Immature natural killer cell (primary cell): ENCODE measurements at places on chromosomes 16 and 17. TPM values are rescaled to one million over a fixed set of nuclear protein-coding genes. Genes with fewer than 3 reads are reported as not detected.

DNA sequence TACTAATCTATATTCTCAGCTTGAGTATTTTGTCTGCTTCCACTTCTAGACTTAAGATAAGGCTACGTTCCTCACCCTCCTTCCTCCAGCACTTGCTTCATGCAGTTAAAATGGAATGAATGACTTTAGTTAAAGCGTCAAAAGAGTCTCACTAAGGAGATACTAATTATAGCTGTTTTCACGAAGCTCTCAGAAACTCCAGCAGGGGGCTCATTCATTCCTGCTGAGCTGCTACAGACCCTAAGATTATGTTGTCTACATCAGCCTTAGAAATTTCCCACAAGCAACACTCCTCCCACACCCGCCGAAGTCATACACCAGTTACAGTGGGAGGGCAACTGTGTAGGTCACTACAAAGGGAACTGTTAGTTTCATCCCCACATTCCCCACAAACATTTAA is 57.0 kb upstream of the KIFC3 start:
- peaks cover 7% of the 10 kb centered on the region for H3K27me3 ChIP-seq
- H3K27ac ChIP-seq = no peak overlapping the region
- H3K36me3 ChIP-seq = no peaks in the 10 kb centered on the region
- H3K4me3 ChIP-seq = no peak overlapping the region
- peak; percentile 12 for DNase-seq
- H3K4me1 ChIP-seq = peaks cover 6% of the 10 kb centered on the region

- H3K27me3 ChIP-seq = peaks cover 5% of the 10 kb centered on the region
- H3K36me3 ChIP-seq = no peaks in the 10 kb centered on the region
- no peak overlapping the region for H3K27ac ChIP-seq
- DNase-seq = no peak
These were observed 543 bp downstream of the ARHGAP23 start for GRCh38 chr17:38428643-38429371.

- DNase-seq = no peak
- peaks cover 29% of the 10 kb centered on the region for H3K4me1 ChIP-seq
- no peaks in the 10 kb centered on the region for H3K36me3 ChIP-seq
- H3K27me3 ChIP-seq = peaks cover 34% of the 10 kb centered on the region
- H3K27ac ChIP-seq = no peak overlapping the region
These were observed 1.7 kb downstream of the NGFR start for GRCh38 chr17:49496867-49497147.

DNA sequence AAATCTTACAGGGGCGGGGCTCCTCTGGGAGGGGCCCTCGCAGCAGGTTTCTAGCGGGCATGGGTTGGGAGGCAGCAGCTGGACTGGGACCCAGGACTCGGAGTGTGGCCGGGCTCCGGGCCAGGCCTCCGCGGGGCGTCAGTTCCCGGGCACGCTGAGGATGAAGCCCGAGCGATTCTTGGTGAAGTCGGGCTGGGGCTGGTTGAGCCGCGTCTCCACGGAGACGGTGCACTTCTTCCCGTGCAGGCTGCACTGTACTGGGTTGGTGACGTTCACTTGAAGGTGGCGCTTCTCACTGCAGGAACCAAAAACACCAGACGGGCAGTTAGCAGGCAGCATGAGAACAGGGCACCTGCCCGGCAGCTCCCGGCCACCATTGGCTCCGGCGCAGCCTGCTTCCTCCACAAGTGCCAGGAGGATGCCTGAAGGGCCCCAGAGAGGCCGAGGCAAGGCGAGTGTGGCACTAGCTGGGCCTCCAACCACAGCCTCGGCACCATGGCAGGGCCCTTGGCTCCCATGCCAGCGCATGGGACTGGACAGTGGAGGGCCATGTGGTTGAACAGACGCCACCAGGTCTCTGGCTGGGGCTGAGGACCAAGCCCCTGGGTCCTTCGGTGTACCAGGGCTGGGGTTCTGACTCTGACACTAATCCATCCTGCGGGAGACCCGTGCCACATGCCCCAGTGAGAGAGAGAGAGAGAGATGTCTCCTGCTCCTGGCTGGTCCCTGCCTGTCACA is 8.0 kb downstream of the CDK5R1 start:
- H3K27ac ChIP-seq = no peak overlapping the region
- no peaks in the 10 kb centered on the region for H3K27me3 ChIP-seq
- no peak for DNase-seq
- no peaks in the 10 kb centered on the region for H3K36me3 ChIP-seq

GRCh38 chr17:37293770-37294169 is 82.0 kb upstream of the C17orf78 start:
- no peak for DNase-seq
- no peaks in the 10 kb centered on the region for H3K36me3 ChIP-seq
- H3K27ac ChIP-seq = no peak overlapping the region
- H3K27me3 ChIP-seq = no peaks in the 10 kb centered on the region

DNA sequence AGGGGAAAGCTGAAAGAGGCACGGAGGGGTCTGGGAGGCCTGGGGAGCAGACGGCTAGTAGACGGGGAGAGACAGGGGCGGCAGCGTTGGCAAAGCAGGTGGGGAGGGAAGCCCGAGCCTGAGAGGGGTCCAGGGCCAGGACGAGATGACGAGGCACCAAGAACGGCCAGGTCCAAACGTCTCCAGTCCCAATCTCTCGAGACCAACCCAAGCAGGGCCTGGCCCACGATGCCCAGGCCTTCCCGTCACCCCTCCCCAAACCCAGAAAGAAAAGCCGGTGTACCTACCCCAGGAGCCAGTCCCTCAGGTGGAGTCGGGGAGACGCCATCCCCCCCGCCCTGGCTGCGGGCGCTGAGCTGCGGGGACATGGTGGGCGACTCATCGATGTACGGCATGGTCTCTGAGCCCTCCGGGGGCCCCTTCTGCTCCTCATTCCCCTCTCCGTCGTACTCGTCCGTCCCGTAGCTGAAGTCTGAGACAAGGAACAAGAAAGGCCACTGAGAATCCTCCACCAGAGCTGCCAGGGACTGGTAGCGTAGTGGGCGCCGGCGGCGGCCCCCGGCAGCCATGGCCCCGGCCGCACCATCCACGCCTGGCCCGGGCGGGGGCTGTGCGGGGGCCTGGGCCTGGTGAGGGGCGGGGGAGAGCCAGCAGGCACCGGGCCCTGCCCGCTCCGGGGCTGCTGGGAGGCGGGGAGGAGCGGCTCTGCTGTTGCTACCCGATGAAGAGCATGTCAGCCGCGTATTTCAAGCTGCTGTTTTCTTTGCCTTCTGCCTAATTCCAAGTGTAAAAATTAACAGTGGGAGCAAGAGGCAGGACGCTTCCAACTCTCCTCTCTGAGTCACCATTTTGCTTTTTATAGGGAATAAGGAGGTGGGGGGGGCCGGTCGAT is 54.6 kb downstream of the ABR start:
- H3K27ac ChIP-seq = no peak overlapping the region
- no peaks in the 10 kb centered on the region for H3K27me3 ChIP-seq
- no peak for DNase-seq
- H3K36me3 ChIP-seq = no peaks in the 10 kb centered on the region
- peaks cover 35% of the 10 kb centered on the region for H3K4me1 ChIP-seq

DNA sequence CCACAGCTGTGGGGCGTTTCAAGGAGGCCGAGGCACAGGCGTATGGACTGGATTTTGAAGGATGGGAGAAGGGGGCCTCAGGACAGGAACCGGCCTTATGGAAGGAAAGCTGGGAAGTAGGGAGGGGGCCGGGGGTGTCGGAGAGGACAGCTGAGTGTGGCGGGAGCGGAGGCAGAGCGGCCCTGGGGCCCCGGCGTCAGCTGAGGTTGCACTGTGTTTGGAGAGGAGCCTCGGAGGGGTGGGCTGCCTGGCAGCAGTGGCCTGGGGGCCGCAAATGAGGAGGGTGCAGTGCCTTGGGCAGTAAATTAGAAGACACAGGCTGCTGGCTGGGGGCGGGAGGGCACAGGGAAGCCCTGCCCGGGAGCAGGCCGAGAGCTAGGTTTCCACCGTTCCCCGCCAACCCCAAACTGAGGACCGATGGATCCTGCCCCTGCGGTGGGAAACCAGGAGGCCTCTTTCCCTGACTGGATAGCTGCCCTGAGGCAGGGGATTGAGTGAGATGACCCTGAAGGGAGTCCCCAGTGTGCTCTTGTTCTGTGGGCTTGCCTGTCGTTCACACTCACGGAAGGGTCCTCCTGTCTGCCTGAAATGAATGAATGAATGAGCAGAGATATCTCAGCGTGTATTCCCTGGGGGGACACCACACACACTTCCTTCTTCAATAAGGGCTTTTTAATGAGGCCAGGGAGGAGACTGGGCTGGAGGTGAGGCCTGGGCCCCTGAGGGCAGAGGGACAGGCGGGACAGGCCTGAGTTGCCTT is 18.4 kb downstream of the FOXJ1 start:
- peaks cover 3% of the 10 kb centered on the region for H3K27me3 ChIP-seq
- H3K4me3 ChIP-seq = peak overlapping the region; percentile 71
- no peaks in the 10 kb centered on the region for H3K4me1 ChIP-seq
- H3K27ac ChIP-seq = no peak overlapping the region
- no peaks in the 10 kb centered on the region for H3K36me3 ChIP-seq
- no peak for DNase-seq

GRCh38 chr17:57940653-57941329 is 14.4 kb downstream of the CUEDC1 start:
- no peak for DNase-seq
- peaks cover 2% of the 10 kb centered on the region for H3K4me1 ChIP-seq
- H3K27me3 ChIP-seq = peaks cover 6% of the 10 kb centered on the region

- H3K4me1 ChIP-seq = no peaks in the 10 kb centered on the region
- no peaks in the 10 kb centered on the region for H3K27me3 ChIP-seq
- H3K36me3 ChIP-seq = peaks cover 18% of the 10 kb centered on the region
- no peak for DNase-seq
These were observed 39.4 kb upstream of the MRC2 start for GRCh38 chr17:62588109-62588508.

- no peak overlapping the region for H3K4me3 ChIP-seq
- peaks cover 2% of the 10 kb centered on the region for H3K27me3 ChIP-seq
- DNase-seq = no peak
- H3K36me3 ChIP-seq = peaks cover 20% of the 10 kb centered on the region
These were observed 209.7 kb upstream of the CACNG3 start for GRCh38 chr16:24046442-24046841.

GRCh38 chr16:89954462-89954861 is 5.9 kb downstream of the DEF8 start:
- peaks cover 18% of the 10 kb centered on the region for H3K36me3 ChIP-seq
- H3K4me3 ChIP-seq = no peak overlapping the region
- peaks cover 9% of the 10 kb centered on the region for H3K4me1 ChIP-seq
- no peaks in the 10 kb centered on the region for H3K27me3 ChIP-seq
- no peak for DNase-seq

DNA sequence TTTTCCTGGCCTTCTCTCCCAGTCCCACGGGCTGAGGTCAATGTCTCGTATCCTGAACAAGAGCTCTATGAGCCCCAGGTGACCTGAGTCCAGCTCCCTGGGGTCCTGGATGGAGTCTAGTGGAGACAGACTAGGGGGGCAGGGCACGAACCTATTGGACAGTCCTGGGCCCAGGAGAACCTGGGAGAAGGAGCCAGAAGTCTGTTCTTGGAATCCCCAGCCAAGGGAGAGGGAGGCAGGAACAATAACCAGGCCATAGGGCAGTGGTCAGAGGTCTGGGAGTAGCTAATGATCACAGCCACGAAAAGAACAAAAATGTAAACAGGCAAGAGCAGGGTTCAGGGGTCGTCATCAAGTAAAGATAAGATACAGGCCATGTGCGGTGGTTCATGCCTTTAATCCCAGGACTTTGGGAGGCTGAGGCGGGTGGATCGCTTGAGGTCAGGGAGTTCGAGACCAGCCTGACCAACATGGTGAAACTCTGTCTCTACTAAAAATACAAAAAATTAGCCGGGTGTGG is 60.8 kb downstream of the COPRS start:
- H3K27ac ChIP-seq = no peak overlapping the region
- no peaks in the 10 kb centered on the region for H3K36me3 ChIP-seq
- no peak overlapping the region for H3K4me3 ChIP-seq
- peaks cover 4% of the 10 kb centered on the region for H3K27me3 ChIP-seq

- no peak for DNase-seq
- H3K27ac ChIP-seq = no peak overlapping the region
- H3K4me1 ChIP-seq = peaks cover under 1% of the 10 kb centered on the region
- no peaks in the 10 kb centered on the region for H3K36me3 ChIP-seq
- peaks cover 3% of the 10 kb centered on the region for H3K27me3 ChIP-seq
These were observed 86.8 kb downstream of the ZDHHC7 start for GRCh38 chr16:84924331-84925091.

DNA sequence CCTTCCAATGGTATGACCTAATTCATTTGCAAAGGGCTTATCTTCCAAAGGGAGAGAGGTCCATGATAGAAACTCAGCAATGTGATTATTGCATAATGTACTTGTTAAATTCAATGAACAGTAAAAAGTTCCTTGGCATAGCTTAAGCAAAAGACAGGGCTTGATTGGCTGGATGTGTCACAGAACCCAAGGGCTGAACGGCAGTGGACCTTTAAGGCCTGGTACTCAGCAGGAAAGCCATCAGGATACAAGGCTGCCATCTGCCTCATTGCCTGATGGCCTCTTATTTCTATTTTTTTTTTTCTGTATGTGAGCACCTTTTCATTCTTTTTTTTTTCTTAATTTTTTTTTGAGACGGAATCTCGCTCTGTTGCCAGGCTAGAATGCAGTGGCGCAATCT is 208.9 kb upstream of the WSCD1 start:
- no peak for DNase-seq
- no peaks in the 10 kb centered on the region for H3K27me3 ChIP-seq
- H3K4me3 ChIP-seq = no peak overlapping the region

- H3K4me3 ChIP-seq = no peak overlapping the region
- no peaks in the 10 kb centered on the region for H3K36me3 ChIP-seq
- no peak for DNase-seq
- no peaks in the 10 kb centered on the region for H3K27me3 ChIP-seq
These were observed 129.5 kb downstream of the PRKCA start for GRCh38 chr17:66431910-66432309.

DNA sequence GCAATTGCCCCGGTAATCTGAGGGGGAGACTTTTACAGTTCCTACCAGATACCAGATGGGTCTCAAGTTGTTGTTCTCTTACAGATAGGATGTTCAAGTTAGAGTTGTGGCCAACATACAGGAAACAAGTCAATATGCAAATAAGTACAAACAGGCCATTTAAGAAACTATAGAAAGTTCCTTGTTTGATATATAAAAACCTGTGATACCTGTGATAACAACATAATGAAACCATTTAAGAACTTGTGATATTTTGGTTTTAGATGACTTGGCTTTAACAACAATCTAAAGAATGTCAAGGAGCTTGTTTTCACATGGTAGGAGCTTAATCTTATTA is 16.8 kb downstream of the CDR2 start:
- H3K4me1 ChIP-seq = peaks cover 21% of the 10 kb centered on the region
- H3K36me3 ChIP-seq = peaks cover 5% of the 10 kb centered on the region
- no peak for DNase-seq
- no peaks in the 10 kb centered on the region for H3K27me3 ChIP-seq
- H3K27ac ChIP-seq = peak overlapping the region; percentile 96

GLG1 gene
- 190 TPM for polyA plus RNA-seq

MAPT gene
- not detected for polyA plus RNA-seq

KRT28 gene
- not detected for polyA plus RNA-seq

IRX5 gene
- not detected for polyA plus RNA-seq

HOXB9 gene
- not detected for polyA plus RNA-seq
